Left renal pelvis (tissue), 4 donors: ENCODE measurements at places on chromosomes 13 and 19. TPM values are rescaled to one million over a fixed set of nuclear protein-coding genes. Genes with fewer than 3 reads are reported as not detected.

Gene ZNF491
- 4.7 TPM for polyA plus RNA-seq

Gene SHANK1
- polyA plus RNA-seq: 6.1 TPM

Gene SOX1
- not detected for polyA plus RNA-seq

Gene SPTBN4
- 1.2 TPM for polyA plus RNA-seq

Gene ZNF560
- polyA plus RNA-seq: 0.90 TPM

Gene ZNF91
- polyA plus RNA-seq: 65.6 TPM

Gene ADAMTS10
- 62.8 TPM for polyA plus RNA-seq

Gene KLK4
- not detected for polyA plus RNA-seq

Gene LHB
- not detected for polyA plus RNA-seq

Gene MVB12A
- 45.3 TPM for polyA plus RNA-seq

Gene LYL1
- polyA plus RNA-seq: 3.5 TPM

Gene SIGLEC11
- polyA plus RNA-seq: 6.1 TPM

Gene RSPH6A
- polyA plus RNA-seq: not detected

Gene GPR4
- polyA plus RNA-seq: 5.1 TPM

Gene ATF5
- 26.2 TPM for polyA plus RNA-seq

Gene ACER1
- 0.10 TPM for polyA plus RNA-seq

Gene POLR2I
- polyA plus RNA-seq: 44.8 TPM

Gene FGF21
- not detected for polyA plus RNA-seq

Gene C2CD4C
- 1.2 TPM for polyA plus RNA-seq

Gene SPIB
- 0.74 TPM for polyA plus RNA-seq

Gene GPR183
- 2.8 TPM for polyA plus RNA-seq

Gene MEX3D
- polyA plus RNA-seq: 32.3 TPM

Gene CCDC97
- 35.1 TPM for polyA plus RNA-seq

Gene CATSPERD
- polyA plus RNA-seq: not detected

Gene ZNF112
- 11.6 TPM for polyA plus RNA-seq

Gene TGDS
- 23.1 TPM for polyA plus RNA-seq

Gene ZNF579
- polyA plus RNA-seq: 12.8 TPM

Gene CEACAM18
- not detected for polyA plus RNA-seq

Gene FPR3
- polyA plus RNA-seq: 0.27 TPM

Gene DCLK1
- polyA plus RNA-seq: 8.6 TPM

Gene CEACAM3
- polyA plus RNA-seq: not detected

Gene WDR87
- 0.01 TPM for polyA plus RNA-seq

Gene SLC25A41
- 0.21 TPM for polyA plus RNA-seq

Gene ZNF497
- 4.0 TPM for polyA plus RNA-seq

Gene CYP2S1
- 0.25 TPM for polyA plus RNA-seq

Gene POU2F2
- polyA plus RNA-seq: 0.69 TPM

Gene PRX
- 11.9 TPM for polyA plus RNA-seq

Gene ZNF415
- polyA plus RNA-seq: 25.7 TPM

Gene FAM124A
- polyA plus RNA-seq: 4.6 TPM

Gene CYP2A7
- polyA plus RNA-seq: not detected

Gene ZNF726
- polyA plus RNA-seq: 11.7 TPM

Gene FFAR2
- polyA plus RNA-seq: 0.20 TPM

Gene SHISA2
- 60.6 TPM for polyA plus RNA-seq
